Caco-2 (cell line): ENCODE measurements at places on chromosomes 1 and 21. TPM values are rescaled to one million over a fixed set of nuclear protein-coding genes. Genes with fewer than 3 reads are reported as not detected.

- peak; percentile 75 for DNase-seq
- no peak overlapping the region for H3K4me3 ChIP-seq
- H3K27ac ChIP-seq, result peak overlapping the region; percentile 55
- peaks cover 4% of the 10 kb centered on the region; the same call in 1 of the 2 replicates for H3K36me3 ChIP-seq
Measured at GRCh38 chr1:12477936-12478611, 139.9 kb downstream of the DHRS3 start.

Gene MRPS15
- total RNA-seq, result 70.2 and 77.0 TPM in 2 replicates

Gene AMY2A
- total RNA-seq, result not detected in 2 replicates

GRCh38 chr1:45493116-45493697, 2.2 kb upstream of the TESK2 start:
- no peaks in the 10 kb centered on the region for H3K27me3 ChIP-seq
- no peak overlapping the region for H3K27ac ChIP-seq
- H3K4me1 ChIP-seq, result no peaks in the 10 kb centered on the region
- no peaks in the 10 kb centered on the region for H3K36me3 ChIP-seq

- DNase-seq, result no peak
- no peaks in the 10 kb centered on the region for H3K4me1 ChIP-seq
- no peaks in the 10 kb centered on the region for H3K27me3 ChIP-seq
- no peaks in the 10 kb centered on the region for H3K36me3 ChIP-seq
Measured at GRCh38 chr1:17816511-17816910, 61.4 kb downstream of the ACTL8 start.

- H3K27ac ChIP-seq, result no peak overlapping the region
- H3K36me3 ChIP-seq, result no peaks in the 10 kb centered on the region
- no peak overlapping the region for H3K4me3 ChIP-seq
Measured at GRCh38 chr1:54945393-54945936, 35.0 kb upstream of the TMEM61 start.

Gene RHCE
- 0.30 TPM in 1 of 2 replicates, not detected in the other for total RNA-seq

- H3K36me3 ChIP-seq, result no peaks in the 10 kb centered on the region
- no peak overlapping the region for H3K27ac ChIP-seq
- DNase-seq, result no peak
- H3K4me3 ChIP-seq, result no peak overlapping the region
Measured at GRCh38 chr21:42199868-42200463, 19.0 kb upstream of the ABCG1 start.

Gene PLA2G2F
- total RNA-seq, result not detected in 2 replicates

Gene NEGR1
- total RNA-seq, result 0.05 TPM in 1 of 2 replicates, not detected in the other

Gene MSH4
- 0.34 and 0.49 TPM in 2 replicates for total RNA-seq

GRCh38 chr1:202733251-202733650, 23.0 kb upstream of the SYT2 start:
- no peak overlapping the region for H3K27ac ChIP-seq
- no peak overlapping the region for H3K4me3 ChIP-seq
- H3K4me1 ChIP-seq, result no peaks in the 10 kb centered on the region
- H3K27me3 ChIP-seq, result no peaks in the 10 kb centered on the region

- H3K27ac ChIP-seq, result peak overlapping the region; percentile 93
- H3K27me3 ChIP-seq, result no peaks in the 10 kb centered on the region
- no peak overlapping the region; the same call in 1 of the 2 replicates for H3K4me3 ChIP-seq
- H3K36me3 ChIP-seq, result no peaks in the 10 kb centered on the region
Measured at GRCh38 chr1:19010995-19011844, 54.7 kb upstream of the IFFO2 start.

GRCh38 chr1:31199949-31200348, 39.7 kb downstream of the NKAIN1 start:
- DNase-seq, result no peak
- no peaks in the 10 kb centered on the region for H3K27me3 ChIP-seq
- no peak overlapping the region for H3K4me3 ChIP-seq
- no peaks in the 10 kb centered on the region for H3K4me1 ChIP-seq
- H3K36me3 ChIP-seq, result no peaks in the 10 kb centered on the region
- H3K27ac ChIP-seq, result no peak overlapping the region

Gene POU2F1
- total RNA-seq, result 28.3 and 29.6 TPM in 2 replicates

Gene KLHDC8A
- not detected in 2 replicates for total RNA-seq

- no peaks in the 10 kb centered on the region for H3K27me3 ChIP-seq
- H3K27ac ChIP-seq, result no peak overlapping the region
- H3K4me3 ChIP-seq, result no peak overlapping the region
- H3K4me1 ChIP-seq, result peaks cover 7% of the 10 kb centered on the region; the same call in 1 of the 2 replicates
Measured at GRCh38 chr1:45410850-45411509, 70.7 kb upstream of the MUTYH start.

- H3K4me1 ChIP-seq, result peaks cover 19% of the 10 kb centered on the region
- no peaks in the 10 kb centered on the region for H3K27me3 ChIP-seq
- no peak for DNase-seq
Measured at GRCh38 chr1:109615879-109616278, 3.5 kb downstream of the GNAT2 start.
